T-helper 2 cell (primary cell): ENCODE measurements at places on chromosomes 4 and X.

- DNase-seq: no peak
Observed at GRCh38 chr4:139392797-139393196, 61.1 kb upstream of the RAB33B start.

- DNase-seq: no peak
Observed at GRCh38 chr4:17583941-17584340, 6.9 kb downstream of the LAP3 start.

- no peak for DNase-seq
Observed at GRCh38 chrX:78116766-78117165, 12.7 kb downstream of the PGK1 start.

- no peak for DNase-seq
Observed at GRCh38 chr4:112526061-112526460, 10.1 kb upstream of the NEUROG2 start.

DNA sequence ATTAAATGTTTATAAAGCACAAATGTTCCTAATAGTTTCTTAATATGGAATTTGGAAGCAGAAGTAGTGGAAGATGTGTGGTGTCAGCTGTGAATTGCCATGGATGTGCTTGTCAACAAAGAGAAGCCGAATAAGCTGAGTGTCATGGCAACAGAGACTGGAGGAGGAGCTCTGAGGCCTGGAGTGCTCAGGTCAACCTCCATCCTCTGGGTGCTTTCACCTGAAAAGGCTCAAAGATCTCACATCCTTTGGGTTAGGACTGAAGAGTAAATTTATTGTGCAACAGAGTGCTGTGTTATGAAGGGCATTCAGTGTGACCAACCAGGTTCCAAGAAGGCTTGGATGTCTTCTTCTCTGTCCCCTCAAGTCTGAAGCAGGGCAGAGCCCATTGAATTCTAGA lies 18.7 kb downstream of the SGMS2 start:
- DNase-seq: no peak

DNA sequence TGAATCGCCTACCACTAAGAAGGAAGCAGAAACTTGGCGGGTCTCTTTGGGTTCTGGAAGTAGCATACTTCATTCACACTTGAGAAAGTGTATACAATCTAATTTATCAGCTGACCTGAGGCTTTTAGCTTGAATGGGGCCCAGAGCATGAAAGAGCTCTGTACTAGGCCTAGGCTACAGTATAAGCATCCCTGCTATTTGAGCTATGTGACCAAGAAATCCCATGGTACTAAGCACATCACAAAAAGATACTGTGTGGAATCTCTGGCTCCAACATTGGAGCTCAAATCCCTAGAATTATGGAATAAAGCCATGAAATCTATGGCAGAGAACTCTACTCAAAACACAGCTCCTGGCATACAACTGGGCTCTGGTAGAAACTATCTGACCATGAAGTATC lies 43.9 kb upstream of the CCDC149 start:
- DNase-seq: no peak
